ENCODE measurements at places on chromosomes 5 and 9.
A peak's percentile ranks its signal among the peaks of the same experiment; 100 is the strongest.

DNA sequence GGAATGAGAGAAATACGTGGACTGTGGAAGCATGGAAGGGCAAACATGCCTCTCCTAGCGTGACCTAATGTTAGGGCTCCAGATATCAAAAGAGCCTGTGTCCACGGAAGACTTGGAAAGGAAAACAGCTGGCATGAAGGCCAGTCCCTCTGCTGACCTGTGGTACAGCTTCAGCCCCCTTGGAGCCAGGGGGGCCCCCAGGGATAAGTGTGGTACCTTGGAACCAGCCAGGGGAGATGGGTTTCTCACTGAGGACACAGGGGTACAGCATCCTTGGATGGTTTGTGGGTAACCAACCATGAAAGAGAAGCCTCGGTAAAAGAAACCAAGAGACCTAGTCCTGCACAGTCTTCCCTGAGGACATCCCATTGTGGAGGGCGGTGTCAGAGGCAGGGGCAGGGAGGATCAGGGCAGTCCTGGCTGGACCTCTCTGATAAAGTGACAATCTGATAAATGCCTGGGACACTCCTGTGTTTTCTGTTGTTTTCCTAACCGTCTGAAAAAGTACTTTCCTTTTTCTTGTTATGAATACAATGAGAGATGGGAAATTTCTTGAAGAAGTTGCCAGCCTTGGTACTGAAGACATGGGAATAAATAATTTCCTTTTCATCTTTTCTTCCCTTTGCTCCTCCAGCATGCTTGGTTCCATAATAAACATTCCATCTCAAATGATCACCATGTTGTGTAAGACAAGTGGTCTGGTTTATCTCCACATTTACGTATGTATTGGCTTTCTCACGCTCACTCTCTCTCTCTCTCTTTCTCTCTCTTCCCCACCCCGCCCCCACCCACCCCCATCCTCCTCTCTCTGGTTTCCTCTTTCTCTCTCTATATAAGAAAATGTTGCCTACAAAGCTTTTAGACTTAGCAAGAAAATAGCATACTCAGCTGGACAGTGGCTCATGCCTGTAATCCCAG lies 102.1 kb downstream of the SUSD1 start:
- peak; percentile 95 for DNase-seq

GRCh38 chr5:147519380-147519779 lies 9.5 kb upstream of the DPYSL3 start:
- peak; percentile 29 for DNase-seq

GRCh38 chr5:144130306-144130705 lies 40.2 kb downstream of the YIPF5 start:
- no peak for DNase-seq

DNA sequence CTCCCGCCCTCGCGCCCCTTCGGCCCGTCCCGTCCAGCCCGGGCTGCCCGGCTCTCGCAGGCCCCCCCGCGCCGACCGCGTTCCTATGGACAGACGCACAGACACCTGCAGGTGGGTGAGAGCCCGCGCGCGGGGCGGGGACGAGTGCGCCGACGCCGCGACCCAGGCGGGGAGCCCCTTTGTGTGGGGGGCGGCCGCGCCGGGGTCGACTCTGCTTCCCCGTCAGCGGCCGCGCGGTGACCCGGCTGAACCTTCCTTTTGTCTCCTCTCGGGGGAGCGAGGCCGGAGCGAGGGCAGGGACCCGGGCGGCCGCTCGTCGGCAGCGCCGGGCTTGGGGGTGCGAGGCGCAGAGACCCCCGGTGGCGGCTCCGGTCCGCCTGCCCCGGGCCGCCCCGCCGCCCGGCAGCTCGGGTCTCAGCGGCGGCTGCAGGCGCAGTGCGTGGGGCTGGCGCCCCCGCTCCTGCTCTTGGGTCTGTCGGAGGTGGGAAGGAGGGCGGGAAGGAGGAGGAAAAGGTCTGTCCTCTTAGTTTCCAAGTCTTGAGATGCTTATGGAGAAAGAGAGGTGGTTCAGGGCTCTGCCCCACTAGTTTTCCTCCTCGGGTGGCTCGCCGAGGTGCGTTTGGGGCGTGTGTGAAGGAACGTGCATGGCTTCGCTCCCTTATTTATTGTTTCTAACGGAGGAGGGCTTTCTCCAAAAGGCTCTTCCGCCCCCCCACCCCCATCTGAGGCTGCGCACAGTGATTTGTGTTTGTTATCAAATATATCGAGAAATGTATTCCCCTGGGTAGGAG lies 576 bp downstream of the KIAA1958 start:
- DNase-seq: peak; percentile 51

DNA sequence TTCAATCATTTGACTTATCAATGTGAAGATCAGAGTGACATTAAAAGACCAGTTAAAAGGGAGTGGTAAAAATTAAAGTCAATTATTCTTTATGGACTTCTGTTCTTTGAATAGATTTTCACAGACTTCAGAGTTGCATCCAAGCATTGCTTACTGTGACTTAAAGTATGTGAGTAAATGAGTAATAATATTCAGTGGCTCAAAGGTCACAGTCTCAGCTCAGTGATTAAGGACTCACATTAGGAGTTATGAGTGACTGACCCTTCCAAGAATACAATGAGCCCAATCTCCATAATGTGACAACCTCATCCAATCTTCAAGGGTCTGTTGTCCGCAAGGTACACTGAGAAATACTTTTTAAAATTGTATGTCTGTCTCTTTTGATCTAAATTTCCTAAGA lies 811.2 kb downstream of the BRINP1 start:
- DNase-seq: no peak

GRCh38 chr5:74391410-74391809 lies 249.1 kb downstream of the ENC1 start:
- DNase-seq: no peak
